ENCODE measurements at places on chromosomes 6 and 20.

- DNase-seq: no peak
Measured at GRCh38 chr20:54276577-54277169, 68.8 kb downstream of the PFDN4 start.

DNA sequence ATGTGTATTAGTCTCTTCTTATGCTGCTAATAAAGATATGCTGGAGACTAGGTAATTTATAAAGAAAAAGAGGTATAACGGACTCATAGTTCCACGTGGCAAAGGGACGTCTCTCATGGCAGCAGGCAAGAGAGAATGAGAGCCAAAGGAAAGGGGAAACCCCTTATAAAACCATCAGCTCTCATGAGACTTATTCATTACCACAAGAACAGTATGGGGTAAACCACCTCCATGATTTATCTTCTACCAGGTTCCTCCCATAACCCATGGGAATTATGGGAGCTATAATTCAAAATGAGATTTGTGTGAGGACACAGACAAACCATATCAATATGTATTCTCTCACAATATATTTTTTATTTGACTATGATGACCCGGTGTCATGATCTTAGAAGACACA, 109.1 kb downstream of the UTRN start:
- DNase-seq: no peak

DNA sequence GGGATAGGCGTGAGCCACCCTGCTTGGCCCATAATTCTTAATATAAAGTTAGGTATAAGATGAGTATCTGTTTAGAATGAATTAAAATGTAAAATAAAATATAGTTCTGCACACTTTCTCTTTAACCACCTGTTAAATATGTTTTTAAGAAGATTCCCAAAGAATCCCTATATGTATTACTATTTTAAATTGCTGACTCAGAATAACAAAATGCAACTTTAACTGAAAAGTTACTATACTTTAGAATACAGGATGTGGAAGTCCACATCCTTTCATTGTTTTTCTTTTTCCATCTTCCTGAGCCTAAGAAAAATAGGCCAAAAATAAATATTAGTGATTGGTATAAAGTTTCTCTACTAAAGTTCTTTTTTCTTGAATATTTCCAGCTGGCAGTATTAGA, 325.6 kb upstream of the EYS start:
- DNase-seq: no peak

DNA sequence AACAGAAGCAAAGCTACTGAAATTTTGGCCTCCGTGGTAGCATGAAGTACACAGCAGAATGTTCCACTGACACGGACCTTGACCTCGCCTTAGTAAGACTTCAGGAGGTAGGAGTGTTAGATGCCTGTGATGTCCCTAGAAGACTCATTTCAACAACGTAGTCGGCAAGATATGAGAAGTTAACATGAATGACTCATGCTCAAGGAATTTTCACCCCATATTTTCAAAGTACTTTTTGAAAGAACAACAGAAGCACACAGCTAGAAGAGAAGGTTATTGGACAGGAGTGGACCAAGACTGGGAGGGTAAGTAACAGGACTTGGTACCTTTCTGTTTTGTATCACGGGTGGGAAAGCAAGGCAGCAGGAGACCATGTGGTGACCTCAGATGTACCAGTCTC, 78.0 kb downstream of the DZANK1 start:
- no peak for DNase-seq

DNA sequence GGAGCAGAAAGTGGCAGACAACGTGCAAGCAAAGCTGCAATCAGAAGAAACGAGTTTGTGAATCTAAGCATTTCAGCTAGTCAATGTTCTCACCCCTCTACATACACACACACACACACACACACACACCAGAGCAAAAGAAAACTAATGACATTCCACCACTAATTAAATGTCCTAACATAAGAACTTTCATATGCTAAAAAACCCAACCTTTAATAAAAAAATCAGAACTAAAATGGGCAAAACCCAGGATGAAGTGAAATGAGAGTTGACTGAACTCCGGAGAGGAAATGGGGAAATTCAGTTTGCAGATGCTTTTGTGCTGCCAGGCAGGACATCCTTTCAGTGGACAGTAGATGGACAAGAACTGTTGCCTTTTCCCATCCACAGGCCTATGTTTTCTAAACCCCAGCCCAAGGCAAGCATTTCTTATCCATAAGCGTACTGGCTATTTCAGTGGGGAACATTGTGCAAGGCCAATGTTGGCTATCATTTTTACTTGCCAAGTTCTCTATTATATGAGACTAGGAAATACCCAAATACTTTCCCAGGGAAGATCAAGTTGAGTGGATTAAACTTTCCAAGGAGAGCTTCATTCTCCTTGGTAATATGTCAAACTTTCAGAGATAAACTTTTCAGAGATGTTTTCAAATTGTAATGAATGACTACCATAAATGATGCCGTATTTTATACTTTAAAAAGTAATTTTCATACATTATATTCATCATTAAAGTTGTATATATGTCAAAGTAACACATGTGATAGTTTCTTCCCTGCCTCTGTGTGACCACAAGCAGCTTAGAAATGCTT, 27.3 kb downstream of the RIN2 start:
- DNase-seq: no peak

DNA sequence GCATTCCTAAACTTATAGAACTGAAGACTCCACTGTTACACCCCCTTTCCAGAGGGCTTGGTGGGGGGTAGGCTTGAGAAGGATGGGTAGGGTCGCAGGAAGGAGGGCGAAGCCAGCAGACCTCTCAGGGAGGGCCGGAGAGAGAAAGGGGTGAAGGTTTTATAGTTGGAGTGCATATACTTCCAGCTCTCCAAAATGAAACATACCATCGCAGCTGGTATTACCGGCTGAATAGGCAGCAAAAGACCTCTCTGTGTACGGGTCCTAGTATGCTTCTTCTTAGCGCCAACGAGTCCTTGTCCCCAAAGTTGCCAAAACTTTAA, 1.0 kb upstream of the VGLL2 start:
- DNase-seq: no peak

DNA sequence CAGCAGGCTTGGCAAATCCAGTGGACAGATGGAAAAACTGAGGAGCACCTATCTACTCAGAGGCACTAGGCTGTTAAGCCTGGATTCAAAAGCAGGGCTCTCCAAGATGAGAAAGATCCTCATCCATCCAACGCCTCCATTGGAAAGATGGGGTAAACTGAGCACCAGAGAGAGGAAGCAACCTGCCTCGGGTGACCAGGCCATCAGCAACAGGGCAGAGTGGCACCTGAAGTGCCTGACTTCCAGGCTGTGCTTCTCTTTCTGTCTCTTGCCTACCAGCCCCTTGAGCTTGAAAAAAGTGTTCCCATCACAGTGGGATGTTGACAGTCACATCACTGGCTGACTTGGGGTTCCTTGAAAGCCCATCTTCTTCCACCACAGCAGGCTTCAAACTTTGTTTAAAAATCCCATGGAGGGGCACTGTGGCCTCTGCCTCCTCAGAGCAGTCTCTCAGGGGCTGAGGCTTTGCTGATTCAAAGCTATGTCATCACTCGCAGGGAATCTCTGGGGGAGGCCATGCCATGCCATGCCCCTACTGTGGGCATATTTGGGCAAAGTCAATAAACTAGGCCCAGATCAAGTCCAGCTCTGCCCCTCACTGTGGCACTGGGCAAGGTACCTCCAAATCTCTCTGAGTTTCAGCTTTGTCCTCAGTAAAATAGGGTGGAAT, 44.8 kb upstream of the TGM2 start:
- no peak for DNase-seq

GRCh38 chr20:15289337-15289736, 951.9 kb upstream of the FLRT3 start:
- no peak for DNase-seq

- DNase-seq: peak; percentile 25
Measured at GRCh38 chr6:13395272-13396237, 67.2 kb upstream of the TBC1D7 start.

DNA sequence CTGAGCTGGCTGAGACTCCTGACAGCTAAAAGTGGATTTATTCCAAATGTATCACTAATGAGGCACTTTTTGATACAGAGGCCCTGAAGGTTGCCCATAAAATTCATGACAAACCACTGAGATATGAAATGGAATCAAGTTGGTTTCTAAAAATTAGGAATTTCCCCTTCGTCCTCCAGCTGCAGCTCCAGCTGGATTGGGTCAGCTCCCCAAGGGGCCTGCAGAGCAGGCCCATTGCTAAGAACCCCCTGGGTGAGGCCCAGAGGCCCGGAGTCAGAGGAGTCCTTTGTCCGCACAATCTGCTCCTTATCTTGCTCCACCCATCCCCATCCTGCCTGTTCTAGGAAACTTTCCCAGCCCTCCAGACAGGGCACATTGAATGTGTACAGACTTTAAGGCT, 163.5 kb upstream of the TOP1 start:
- no peak for DNase-seq

DNA sequence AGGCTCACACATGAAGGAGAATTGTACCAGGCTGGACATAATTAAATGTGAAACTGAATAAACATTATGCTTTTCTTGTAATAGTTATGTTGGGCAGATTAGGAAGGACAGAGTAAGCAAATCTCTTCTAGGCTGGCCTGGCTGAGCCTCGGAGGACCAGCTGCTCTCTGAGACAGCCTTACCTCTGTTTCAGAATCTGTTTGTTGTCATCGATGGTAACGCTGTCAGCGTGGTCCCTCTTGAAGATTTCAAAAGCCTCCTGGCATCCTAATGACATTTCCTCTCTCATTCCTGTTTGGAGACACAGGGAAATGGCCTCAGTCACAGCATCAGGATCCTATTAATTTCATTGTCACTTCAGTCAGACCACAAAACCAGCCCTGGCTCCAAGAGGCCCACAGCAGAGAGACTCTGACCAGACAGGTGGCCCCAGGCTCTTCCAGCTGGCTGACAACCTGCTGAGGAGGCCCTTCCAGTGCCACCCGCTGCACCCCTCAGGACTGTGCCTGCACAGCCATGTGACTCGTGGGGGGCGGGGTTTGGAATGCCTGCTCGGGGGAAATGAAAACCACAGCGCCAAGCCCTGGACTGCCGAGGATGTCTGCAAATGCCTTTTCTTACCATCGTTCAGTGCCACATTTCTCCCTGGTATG, 108.5 kb upstream of the KCNK16 start:
- DNase-seq: no peak

- no peak for DNase-seq
Measured at GRCh38 chr6:71045296-71045695, 88.4 kb upstream of the B3GAT2 start.

DNA sequence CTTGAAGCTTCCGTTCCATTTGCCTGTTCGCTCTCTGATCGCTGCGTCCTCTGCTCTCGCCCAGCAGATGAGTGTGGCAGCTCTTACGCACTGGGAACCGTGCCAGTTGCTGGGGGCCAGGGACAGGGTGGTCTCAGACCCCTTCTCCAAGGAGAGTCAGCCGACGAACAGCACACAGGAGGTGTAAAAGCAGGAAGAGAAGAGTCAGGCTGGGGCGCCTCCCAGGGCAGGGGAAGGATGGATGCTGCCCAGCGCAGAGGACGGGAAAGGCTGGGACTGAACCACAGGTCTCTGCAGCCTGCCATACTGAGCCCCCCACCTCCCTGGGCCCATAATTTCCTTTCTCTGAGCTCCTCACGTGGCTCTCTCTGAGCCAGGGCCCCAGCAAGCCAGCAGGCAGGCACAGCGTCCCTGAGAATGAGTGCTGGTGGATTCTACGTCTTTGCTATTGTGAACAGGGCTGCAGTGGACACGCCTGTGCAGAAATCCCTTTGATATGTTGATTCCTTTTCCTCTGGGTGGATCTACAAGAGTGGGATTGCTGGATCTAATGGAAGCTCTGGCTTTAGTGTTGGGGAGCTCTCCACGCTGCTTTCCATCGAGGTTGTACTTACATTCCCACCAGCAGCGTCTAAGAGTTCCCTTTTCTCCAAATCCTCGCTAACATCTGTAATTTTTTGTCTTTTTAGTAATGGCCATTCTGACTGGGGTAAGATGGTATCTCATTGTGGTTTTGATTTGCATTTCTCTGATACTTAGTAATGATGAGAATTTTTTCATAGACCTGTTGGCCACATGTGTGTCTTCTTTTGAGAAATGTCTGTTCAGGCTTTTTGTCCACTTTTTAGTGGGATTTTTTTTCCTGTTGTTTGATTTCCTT, 104.1 kb downstream of the PSMB1 start:
- DNase-seq: no peak
